Astrocyte of the cerebellum (primary cell): ENCODE measurements at places on chromosomes 7 and 10.

- no peak for DNase-seq
These were observed 219.1 kb downstream of the GFRA1 start for GRCh38 chr10:116053910-116054309.

GRCh38 chr10:75648351-75648750, 216.9 kb downstream of the LRMDA start:
- no peak for DNase-seq

- DNase-seq, result peak; percentile 55
These were observed 1053.9 kb downstream of the KCNMA1 start for GRCh38 chr10:76583711-76584161.

- DNase-seq, result no peak
These were observed 31.3 kb upstream of the C10orf53 start for GRCh38 chr10:49647985-49648795.

DNA sequence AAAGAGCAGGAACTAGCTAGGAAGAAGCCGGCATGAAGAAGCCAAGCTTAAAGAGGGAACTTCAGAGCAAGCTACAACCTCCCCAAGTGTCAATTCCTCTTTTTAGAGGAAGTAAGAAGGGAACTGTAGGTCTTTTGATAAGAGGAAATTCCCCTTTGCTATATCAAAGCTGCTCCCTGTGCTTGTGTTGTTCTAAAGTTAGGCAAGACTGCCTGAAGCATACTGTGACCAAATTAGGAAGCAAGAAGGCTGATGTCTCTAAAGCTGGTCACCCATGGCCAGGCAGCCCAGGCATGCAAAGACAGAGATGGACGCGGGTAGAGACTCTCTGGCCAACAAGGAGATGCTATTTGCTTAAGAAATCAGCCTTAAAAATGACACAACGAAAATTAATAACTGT, 87.9 kb downstream of the RNF216 start:
- DNase-seq, result no peak

GRCh38 chr7:83267141-83267631, 104.5 kb upstream of the PCLO start:
- DNase-seq, result no peak

- DNase-seq, result peak; percentile 32
These were observed 225.9 kb downstream of the WDR11 start for GRCh38 chr10:121076776-121077715.
